ENCODE measurements at places on chromosomes 2 and 18.

DNA sequence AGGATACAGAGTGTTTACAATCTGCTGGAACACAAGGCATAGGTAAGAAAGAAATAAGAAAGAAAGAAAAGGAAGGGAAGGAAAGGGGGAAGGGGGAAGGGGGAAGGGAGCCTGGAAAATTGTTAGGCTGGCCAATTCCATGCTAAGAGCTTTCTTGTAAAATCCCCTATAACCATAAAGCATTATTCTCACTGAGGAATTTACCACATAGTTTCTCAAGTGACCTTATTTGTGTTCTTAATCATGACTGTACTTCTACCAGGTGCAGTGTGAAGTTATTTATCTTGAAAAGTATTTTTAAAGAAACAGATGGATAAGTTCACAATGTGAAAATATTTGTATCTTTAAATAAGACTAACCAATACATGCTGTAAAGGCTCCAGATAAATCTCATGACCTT, 39.2 kb upstream of the KIDINS220 start:
- no peak for DNase-seq

DNA sequence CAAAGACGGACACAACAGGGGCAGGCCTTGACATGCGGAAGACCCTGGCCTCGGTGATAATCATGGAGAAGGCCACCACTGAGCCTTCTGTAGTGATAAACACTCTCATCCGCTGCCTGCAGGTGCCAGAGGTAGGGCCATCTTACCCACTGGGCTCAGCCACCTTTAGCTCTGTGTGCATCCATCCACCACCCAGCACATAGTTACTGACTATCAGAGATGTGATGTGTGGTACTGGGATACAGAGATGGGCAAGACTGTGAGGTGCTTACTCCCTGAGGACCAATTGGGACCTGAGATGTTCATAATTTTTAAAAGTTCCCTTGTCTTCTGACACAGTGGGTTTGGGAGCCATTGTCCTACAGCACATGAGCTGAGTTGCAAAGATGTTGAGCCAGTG, 1.6 kb downstream of the MROH2A start:
- DNase-seq = no peak

- no peak for DNase-seq
Observed at GRCh38 chr2:101850450-101850849, 141.3 kb upstream of the IL1R2 start.

- no peak for DNase-seq
Observed at GRCh38 chr2:202072226-202072625, 829 bp upstream of the KIAA2012 start.

DNA sequence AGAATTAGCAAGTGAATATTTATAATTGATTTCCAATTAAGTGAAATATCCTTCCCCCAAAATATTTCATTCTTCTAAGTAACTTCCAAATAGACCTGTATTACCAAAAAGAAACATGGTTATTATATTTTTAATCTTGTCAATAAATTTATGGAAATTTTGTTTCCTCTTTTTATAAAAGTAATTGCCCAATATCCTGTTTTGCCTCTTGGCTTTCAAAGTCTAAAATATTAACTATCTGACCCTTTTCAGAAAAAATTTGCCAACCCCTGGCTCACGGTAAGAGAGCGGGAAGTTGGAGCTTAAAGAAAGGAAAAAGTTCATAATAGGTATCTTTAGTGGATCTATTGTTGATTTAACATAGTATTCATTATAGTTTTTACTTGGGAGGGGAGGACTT, 20.4 kb upstream of the SANBR start:
- no peak for DNase-seq

- DNase-seq = no peak
Observed at GRCh38 chr2:118983133-118983532, 41.1 kb downstream of the MARCO start.

DNA sequence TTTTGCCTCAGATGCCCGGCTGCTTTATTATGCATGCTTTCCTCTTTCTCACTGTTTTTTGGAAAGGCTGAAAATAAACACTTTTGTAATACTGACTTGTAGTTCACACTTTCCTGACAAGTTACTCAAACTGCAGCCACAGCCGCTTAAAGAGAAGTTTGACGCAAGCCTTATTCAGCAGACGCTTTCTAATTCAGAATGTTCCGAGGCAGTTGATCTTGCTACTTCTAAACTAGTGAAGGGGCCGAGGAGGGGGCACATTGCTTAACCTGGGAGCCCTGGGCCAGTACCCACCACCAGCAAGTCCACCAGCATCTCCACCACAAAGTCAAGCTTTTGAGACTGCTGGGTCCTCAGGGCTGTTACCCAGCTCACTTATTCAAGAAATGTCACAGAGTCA, 71.8 kb upstream of the SPRED2 start:
- no peak for DNase-seq

DNA sequence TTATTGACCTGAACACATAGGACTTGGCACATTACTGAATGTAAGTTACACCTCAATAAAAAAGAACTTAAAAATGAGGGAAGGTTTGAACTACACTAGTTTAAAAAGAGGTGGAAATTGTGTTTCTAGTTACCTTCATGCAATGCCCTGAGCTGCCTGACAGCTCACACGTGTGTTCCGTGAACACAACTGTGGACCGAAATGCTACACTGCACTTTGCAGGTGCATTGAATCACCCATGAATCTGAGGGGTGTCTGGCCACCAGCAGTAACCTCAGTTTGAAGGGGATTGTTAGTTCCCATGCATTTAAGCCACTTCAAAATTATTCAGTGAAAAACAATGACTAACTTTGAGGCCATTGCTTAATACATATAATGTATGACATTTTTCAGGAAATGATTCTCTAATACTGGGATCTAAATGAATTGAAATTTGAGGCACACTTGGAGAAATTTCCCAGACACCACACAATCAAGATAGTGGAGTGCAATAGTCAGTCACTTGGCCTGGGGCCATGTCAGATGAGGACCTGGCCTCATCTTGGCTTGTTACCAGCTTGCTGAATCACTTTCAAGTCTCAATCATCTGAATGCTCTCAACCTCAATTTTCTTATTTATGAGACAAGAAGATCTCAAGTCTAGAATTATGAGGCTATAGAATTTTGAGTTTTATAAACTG, 59.3 kb downstream of the MYL12B start:
- peak; percentile 12 for DNase-seq

DNA sequence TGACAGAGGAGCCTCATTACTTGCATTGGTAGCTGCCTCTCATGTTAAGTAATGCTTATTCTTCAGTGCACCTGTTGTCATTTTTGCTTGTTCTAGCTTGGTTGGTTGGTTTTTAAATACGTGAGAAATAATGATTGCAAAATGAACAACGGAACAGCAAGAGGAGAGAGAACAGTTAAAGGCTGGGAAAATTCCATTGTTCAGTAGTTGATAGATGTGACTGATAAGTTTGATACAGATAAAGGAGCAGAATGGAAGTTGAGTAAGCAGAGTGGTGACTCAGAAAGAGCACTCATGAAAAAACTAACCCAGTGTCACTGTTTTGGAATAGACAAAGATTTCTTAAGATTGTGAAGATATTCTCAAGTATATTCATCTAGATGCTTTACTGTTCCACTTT, 50.5 kb downstream of the MTA3 start:
- no peak for DNase-seq

- no peak for DNase-seq
Observed at GRCh38 chr2:178473373-178473772, 5.0 kb downstream of the FKBP7 start.

GRCh38 chr2:139744273-139744672, 964.1 kb upstream of the NXPH2 start:
- DNase-seq = no peak

DNA sequence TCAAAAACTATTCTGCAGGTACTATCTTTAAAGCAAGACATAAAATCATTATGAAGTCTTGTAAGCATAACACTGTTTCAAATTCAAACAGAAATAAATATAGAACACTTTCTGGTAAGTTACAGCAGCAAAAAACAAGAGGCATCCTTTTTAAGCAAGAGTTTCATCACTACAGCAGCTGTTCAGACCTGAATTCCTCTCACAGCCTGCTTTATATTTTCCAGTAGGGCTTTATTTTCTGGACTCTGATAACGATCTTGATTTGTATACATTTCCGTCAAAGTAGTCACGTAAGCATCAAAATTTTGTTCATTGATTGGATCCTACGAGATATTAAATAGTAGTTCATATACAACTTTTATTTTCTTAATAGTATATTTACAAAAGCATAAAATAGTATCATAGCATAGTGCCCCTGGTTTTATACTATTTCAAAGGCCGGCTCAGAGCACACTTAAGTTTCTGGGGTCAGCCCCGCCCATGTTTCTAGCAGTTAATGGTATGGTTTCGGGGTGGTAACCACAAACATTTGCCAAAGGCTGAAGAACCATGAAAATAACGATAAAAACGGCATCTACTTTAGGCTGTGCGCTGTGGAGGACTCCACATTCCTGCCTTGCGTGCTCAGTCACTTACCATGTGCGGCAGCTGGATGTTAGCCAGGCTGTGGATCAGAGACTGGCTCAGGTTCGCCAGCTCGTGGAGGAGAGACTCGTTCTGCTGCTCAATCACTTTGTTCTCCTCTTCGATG, 47.5 kb upstream of the PXDN start:
- no peak for DNase-seq

GRCh38 chr2:75320898-75321598, 121.7 kb upstream of the TACR1 start:
- no peak for DNase-seq

- DNase-seq = no peak
Observed at GRCh38 chr2:241860184-241861078, 1.7 kb upstream of the PDCD1 start.

- peak; percentile 42 for DNase-seq
Observed at GRCh38 chr2:142130111-142131009, 456 bp downstream of the LRP1B start.

- no peak for DNase-seq
Observed at GRCh38 chr2:114006460-114006859, 116.6 kb downstream of the ACTR3 start.

GRCh38 chr18:77161383-77161782, 28.8 kb upstream of the MBP start:
- DNase-seq = no peak

DNA sequence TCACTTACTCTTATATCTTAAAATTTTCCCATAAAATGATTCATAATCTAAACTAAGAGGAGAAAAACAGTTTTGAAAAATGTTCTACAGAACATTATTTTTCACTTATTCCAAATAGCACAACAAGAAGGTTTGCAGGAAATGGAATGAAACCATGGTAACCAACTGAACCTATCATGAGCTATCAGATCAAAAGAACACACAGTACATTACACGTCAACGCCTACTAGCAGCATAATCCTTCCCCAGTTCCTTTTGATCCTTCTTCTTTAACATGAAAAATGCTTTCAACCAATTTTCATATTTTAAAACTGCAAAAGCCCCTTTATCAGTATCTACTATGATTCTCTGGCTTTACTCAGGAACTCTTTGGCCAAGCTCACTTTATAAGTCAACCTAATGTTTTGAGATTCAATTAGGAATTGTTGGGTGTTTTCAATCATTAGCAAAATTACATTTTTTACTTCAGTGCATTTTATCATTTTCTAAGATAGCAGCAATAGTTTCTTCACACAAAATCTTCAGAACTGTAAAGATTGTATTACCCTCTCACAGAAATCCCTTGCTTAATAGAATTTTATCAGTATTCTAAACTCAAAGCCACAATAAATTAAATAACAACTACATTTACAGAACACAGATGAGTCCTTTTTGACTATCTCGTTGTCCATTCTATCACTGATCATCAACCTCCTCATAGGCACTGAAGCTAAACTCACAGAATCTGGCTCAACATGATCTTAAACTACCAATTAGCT, 102.5 kb downstream of the CHN1 start:
- DNase-seq = no peak

DNA sequence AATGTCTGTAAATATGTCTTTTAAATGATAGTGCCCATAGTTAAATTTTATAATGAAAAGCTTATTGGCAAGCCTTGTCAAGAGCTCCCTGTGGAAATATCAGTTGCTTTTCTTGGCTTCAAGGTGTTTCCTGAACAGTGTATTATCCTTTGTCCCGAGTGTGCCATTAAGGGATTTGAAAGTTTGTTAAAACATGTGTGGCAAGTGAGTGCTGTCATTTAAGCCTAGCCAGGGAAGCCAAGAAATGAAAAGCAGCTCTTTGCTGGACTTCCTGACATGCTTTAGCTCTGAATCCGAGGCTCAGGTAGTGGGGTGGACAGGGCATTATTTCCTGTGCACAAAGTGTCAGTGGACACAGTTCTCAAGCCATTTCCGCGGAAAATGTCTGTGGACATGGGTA, 111.5 kb downstream of the DIS3L2 start:
- no peak for DNase-seq

DNA sequence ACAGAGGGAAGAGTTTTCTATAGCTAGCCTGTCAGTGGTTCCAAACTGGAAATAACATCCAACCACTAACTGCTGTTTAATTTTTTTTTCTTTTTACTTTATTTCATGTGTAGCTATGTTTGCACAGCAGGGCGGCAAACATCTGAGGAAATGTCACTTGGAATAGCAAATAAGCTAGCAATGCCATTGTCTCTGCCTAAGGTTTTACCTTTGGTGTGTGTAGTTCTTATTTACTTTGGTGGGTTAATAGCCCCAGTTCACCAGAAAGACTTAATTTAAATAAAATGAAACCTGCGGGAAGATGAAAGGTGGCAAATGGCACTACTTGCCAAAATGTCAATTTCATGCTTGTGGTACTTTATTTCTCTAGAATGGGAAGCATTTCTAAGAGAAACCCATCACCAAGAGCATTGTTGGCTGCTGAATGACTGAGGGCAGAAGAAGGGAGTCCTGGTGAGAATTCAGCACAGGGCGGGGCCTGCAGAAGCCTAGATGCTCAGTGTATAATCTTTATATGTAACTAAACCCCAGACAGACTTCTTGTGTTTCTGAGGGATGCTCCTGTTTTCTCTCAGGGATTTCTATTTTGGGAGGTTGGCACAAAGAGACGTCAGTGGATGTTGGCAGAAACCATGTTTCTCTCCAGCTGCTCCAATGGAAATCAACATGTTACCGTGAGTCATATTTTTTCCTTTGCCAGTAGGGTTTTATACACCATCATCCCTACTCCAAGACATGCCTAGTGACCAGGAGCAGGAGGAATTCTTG, 300.4 kb upstream of the NT5C1B start:
- no peak for DNase-seq

- DNase-seq = no peak
Observed at GRCh38 chr2:1988594-1988993, 244.3 kb upstream of the PXDN start.

DNA sequence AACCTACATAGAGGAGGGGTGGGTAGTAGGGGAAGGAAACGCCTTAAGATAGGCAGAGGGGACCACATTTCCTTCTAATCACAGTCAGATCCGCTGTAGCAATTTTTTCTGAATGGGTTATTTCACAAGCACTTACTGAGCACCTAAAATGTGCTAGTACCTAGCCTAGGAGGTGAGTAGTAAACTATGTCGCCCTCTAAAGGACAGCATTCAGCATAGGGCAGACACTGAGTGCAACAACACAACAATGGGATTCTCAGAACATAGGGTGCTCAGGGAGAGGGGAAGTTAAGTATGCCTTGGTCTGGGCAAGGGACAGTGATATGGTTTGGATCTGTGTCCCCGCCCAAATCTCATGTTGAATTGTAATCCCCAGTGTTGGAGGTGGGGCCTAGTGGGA, 166.1 kb upstream of the RAB6C start:
- no peak for DNase-seq

Data from COR-L47 (cell line).